ENCODE measurements at places on chromosomes 1 and 21.

DNA sequence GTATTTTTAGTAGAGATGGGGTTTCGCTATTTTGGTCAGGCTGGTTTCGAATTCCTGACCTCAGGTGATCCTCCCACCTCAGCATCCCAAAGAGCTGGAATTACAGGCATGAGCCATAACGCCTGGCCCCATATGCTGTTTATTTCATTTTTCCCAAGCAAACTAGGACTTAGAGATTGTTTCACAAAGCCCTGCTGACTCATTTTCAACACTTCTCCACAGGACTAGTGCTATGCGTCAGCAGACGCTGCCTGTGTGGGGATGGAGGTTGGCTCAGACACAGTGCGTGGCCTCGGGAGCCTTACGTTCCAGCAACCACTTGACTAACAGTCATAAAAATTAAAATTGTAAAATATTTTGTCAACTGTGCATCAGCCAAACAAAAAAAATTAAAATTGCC, 22.7 kb downstream of the PKNOX1 start:
- H3K4me1 ChIP-seq = no peaks in the 10 kb centered on the region
- H3K27ac ChIP-seq = peak overlapping the region; percentile 22
- H3K4me3 ChIP-seq = no peak overlapping the region
- no peaks in the 10 kb centered on the region for H3K36me3 ChIP-seq
- H3K27me3 ChIP-seq = no peaks in the 10 kb centered on the region
- DNase-seq = no peak

GRCh38 chr1:167911413-167911812, 2.5 kb downstream of the ADCY10 start:
- H3K4me3 ChIP-seq = no peak overlapping the region
- no peaks in the 10 kb centered on the region for H3K36me3 ChIP-seq
- no peaks in the 10 kb centered on the region for H3K27me3 ChIP-seq
- peak overlapping the region; percentile 73 for H3K27ac ChIP-seq

DNA sequence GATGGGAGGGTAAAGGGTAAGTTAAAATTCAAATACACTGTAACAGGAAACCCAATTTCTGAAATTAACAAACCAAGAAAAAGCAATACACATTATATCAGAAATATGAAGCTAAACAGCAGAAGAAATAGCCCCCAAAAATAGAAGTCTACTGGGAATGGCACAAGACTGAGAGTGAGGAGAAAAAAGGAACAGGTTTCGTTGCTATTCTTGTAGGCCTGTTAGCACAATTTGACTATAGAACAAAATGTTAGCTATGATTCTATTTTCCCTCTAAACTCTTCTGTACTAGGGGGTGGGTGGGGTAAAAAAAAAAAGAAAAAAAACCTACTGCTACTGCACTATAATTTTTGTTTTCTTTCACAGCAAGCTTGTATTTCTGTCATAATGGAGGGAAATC, 12.5 kb downstream of the RBBP5 start:
- H3K4me1 ChIP-seq = no peaks in the 10 kb centered on the region
- H3K27ac ChIP-seq = no peak overlapping the region
- DNase-seq = no peak
- no peak overlapping the region for H3K4me3 ChIP-seq
- H3K27me3 ChIP-seq = no peaks in the 10 kb centered on the region

DNA sequence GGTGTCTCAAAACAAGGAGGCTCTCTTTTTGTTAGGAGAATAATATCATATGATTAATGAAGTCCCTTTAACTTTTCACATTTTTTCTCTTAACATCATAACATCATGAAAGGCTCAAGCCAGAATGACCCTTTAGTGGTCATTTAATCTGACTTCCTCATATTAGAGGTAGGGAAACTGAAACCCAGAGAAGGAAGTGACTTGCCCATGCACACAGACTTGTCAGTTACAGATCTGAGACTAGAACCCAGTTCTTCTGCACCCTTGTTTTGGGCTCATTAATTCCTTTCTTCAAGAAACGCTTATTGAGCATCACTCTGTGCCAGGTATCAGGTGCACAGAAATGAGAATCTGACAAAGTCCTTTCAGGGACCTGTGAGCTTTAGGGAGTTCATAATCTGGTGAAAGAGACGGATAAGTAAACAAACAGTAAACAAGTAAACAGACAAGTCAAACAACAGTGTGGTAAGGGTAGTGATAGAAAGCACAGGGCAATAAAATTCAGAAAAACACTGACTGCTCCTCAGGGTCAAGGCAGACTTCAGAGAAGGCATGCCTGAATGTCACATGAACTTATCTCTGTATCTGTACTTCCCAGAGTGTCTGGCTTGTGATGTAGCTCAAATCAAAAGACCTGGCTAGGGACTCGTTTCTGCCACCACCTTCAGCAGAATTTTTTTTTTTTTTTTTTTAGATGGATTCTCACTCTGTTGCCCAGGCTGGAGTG, 38.3 kb upstream of the OSBPL9 start:
- no peaks in the 10 kb centered on the region for H3K27me3 ChIP-seq
- H3K4me1 ChIP-seq = peaks cover 3% of the 10 kb centered on the region
- no peak overlapping the region for H3K27ac ChIP-seq
- no peak for DNase-seq
- H3K36me3 ChIP-seq = no peaks in the 10 kb centered on the region
- H3K4me3 ChIP-seq = no peak overlapping the region

DNA sequence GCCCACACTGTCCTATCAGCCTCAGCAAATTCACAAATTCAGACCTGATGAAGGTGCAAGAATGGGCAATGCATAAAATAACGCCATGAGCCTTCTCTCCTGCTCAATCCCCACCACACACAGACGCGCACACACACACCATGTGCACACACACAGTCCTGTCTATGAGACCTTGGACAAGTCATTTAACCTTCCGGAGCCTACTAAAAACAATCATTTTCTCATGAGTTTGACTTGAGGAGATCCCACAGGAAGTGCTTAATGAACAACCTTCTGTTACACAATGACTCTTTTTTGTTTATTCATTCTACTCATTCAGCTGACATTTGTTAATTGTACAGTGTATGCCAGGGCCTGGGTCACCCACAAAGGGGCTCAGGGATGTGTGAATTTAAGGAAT, 125.4 kb downstream of the EDEM3 start:
- H3K4me3 ChIP-seq = no peak overlapping the region
- peaks cover 36% of the 10 kb centered on the region for H3K4me1 ChIP-seq
- H3K27ac ChIP-seq = peak overlapping the region; percentile 90
- H3K27me3 ChIP-seq = no peaks in the 10 kb centered on the region

DNA sequence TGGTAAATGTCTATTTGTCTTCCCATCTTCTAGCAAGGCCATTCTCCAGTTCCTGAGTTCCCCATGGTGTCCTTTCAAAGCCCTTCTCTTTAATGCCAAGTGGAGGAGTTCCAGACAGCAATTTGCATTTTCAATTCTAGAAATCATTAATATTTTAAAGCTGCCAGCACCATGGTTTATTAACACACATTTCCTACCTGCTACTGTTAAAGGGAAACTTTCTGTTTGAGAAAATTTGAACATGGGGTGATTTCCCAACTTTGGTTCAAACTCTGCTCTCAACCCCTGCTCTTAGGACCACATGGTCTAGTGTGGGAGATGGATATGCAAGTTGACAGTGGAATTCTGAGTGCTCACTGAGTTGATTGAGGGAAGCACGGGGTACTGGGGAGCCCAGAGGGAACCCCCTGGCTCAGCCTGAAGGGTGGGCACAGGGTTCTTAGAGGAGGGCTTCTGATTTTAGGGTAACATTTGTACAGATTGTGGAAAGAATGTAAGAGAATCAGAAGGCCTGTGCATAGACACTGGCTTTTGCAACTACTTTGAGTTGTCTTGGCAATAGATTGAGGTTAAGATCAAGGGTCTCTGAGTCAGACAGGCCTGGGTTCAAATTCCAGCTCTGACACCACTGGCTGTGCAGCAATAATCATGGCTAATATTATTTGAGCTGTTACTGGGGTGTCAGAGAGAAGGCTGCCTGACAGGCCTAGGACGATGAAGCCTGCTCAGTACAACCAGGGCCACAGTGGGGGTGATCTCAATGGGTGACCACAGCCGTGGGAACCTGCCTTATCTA, 97.8 kb downstream of the BEND5 start:
- no peak overlapping the region for H3K27ac ChIP-seq
- H3K4me1 ChIP-seq = no peaks in the 10 kb centered on the region
- no peaks in the 10 kb centered on the region for H3K27me3 ChIP-seq
- no peak overlapping the region for H3K4me3 ChIP-seq

- H3K4me3 ChIP-seq = no peak overlapping the region
- H3K36me3 ChIP-seq = no peaks in the 10 kb centered on the region
- no peaks in the 10 kb centered on the region for H3K27me3 ChIP-seq
- no peak overlapping the region for H3K27ac ChIP-seq
Measured at GRCh38 chr1:207691841-207692240, 46.9 kb downstream of the CR1L start.

DNA sequence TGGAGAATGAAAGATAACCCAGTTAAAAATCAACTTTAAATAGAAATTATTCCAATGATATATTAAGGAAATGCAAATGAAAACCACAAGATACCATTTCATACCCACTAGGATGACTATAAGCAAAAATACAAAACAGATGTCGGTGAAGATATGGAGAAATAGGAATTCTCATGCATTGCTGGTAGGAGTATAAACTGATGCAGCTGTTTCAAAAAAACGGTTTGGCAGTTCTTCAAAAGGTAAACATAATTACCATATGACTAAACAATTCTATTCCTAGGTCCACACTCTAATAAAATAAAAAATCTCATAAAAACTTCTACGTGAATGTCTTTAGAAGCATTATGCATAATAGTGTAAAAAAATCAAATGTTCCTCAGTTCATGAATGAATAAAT, 763.3 kb upstream of the BRINP3 start:
- H3K4me3 ChIP-seq = no peak overlapping the region
- DNase-seq = no peak
- no peak overlapping the region for H3K27ac ChIP-seq
- no peaks in the 10 kb centered on the region for H3K27me3 ChIP-seq
